DMS79 (cell line): ENCODE measurements at places on chromosomes 5 and 9.

DNA sequence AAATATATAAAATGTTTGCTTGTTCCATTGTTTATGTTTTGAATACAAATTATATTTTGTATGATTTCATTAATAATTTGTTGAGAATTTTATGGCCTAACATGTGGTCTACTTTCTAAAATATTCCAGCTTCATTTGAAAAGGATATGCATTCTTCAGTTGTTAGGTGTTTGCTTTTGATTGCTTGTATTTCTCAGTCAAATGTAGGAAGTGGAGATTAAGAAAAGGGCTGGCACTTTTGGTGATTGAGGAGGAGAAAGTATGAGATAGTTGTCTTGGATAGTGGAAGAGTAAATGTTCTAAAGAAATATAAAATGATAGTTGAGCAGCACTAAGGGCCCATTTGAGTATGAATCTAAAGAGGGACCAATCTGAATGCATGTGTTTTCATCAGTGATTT is 23.1 kb downstream of the JAK2 start:
- DNase-seq, result no peak

DNA sequence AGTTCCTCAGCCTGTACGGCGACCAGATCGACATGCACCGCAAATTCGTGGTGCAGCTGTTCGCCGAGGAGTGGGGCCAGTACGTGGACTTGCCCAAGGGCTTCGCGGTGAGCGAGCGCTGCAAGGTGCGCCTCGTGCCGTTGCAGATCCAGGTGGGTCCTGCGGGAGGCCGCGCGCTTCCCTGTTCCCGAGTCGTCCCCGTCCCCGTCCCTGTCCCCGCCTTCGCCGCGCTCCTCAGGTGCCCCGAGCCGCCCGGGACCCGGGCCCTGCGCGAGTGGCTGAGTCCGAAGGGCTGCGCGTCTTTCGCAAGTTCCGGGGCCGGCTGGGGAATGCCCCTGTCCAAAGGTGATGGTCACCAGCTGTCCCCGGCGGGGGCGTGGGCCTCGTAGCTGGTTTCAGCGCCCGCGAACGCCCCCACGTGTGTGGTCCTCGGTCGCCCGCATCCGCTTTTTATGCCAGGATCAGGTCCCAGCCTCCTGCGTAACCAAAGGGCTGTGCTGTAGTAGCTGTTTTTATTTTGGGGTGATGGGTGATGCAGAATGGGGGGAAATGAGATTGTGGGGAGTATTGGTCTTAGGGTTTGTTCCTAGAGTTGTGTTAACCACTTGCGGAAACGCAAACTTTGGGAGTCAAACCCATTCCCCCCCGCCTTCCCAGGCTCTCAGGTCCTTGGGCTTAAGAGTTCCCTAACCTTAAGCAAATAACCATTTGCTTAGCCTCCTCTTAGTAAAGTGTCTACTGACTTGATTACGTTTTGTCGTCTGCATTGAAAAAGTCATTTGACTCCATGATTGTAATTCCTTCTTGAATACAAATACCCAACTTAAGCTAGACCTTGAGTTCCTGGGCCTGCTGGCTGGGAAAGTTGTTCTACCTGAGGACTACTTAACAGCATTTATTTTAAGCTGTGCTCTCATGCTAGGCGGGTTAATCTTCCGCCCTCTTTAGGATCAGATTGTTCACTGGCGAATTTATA is 663 bp downstream of the ISOC1 start:
- DNase-seq, result no peak

DNA sequence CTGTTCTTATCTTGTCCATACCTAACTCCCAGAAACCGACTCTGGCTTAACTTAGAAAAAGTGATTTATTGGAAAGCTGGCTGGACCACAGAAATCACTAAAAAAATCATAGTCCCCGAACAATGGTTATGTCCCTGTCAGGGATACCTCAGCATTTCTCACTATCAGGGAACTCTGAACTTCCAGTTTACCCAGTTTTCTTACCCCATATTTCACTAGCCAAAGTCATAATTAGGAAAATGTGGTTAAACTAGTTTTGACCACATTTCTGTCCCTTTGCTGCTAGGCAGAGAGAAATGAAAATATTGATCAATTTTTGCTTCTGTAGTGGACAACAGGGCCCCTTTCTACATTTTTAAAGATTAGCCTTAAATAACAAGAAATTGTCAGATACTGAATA is 38.2 kb downstream of the ST8SIA4 start:
- DNase-seq, result no peak

DNA sequence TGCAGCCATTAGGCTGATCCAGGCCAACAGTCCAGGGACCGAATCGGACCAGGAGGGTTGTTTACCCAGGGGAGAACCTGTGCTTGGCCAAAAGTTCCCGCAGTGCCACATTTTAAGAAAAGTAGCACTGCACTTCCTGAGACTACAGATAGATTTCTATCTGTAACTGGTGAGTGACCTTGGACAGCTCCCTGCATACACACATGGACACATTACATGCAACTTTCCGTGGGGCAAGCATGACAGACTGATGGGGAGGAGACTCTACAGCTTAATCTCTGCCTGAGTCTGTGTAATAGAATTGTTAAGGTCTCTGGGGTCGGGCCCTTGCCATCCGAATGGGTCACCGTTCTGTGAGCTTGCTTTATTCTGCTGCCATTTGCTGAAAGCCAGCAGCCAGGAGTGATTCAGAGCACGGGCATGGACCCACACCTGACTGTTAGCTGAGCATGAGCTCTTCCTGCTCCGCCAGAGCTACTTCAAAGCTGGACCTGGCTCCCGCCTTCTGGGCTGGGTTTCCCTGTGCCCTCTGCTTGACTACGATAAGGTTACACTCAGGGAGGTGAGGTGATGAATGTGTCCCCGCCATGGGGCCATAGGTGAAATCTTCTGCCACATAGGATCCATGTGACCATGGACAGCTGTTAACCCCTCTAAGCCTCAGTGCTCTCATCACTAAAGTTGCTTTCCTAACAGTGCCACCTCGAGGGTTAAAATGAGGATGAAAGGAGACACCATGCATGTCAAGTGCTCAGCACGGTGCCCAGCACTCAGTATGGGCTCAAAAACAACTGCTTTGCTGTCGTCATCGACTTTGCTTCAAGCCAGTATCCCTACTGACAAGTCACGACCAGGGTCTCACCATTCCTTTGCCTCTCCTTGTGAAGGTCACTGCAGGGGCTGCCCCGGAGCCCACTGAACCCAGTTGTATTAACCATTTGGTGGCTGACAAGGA is 200.0 kb downstream of the MELK start:
- no peak for DNase-seq

DNA sequence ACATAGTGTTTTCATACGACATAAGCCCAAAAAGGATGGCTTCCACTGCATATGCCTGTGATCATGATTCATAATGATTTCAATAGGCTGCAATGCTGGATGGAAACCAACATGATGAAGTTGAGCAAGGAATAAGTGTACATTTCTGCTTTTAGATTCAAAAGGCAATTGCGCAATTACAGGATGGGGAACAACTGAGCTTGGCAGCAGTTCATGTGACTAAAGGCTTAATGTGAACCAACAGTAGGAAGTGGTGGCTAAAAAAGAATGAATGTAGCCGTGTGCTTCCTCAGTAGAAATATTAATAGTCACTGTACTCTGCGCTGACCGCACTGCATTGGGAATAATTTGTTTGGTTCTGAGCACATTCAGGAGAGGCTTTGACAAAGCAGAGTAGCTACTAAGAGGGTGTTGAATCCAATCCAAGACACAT is 51.2 kb downstream of the SLC1A3 start:
- DNase-seq, result no peak

- no peak for DNase-seq
These were observed 180.4 kb upstream of the DAB2 start for GRCh38 chr5:39605145-39605544.

GRCh38 chr5:56659971-56660370 is 155.4 kb upstream of the MAP3K1 start:
- no peak for DNase-seq

- no peak for DNase-seq
These were observed 124.8 kb upstream of the IRX4 start for GRCh38 chr5:2007496-2007877.

- no peak for DNase-seq
These were observed 71.2 kb downstream of the ZCCHC7 start for GRCh38 chr9:37191403-37192089.

GRCh38 chr5:31701642-31702299 is 62.8 kb downstream of the PDZD2 start:
- no peak for DNase-seq

DNA sequence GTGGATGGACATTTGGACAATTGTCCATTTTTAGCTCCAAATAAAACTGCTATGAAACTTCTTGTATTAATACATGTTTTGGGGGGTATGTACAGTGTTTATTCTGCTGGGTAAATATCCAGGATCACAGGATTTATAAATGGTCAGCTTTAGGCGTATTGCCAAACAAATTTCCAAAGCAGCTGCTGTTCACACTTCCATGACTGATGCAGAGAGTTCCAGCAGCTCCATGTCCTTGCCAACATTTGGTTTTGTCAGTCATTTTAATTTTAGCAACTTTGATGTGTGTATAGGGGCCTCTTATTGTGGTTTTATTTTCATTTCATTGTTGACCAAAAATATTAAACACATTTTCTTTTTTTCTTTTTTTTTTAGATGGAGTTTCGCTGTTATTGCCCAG is 9.8 kb upstream of the SUSD1 start:
- DNase-seq, result no peak

- no peak for DNase-seq
These were observed 27.7 kb upstream of the SSBP2 start for GRCh38 chr5:81778642-81779041.

GRCh38 chr9:33202552-33203201 is 35.5 kb upstream of the B4GALT1 start:
- DNase-seq, result no peak

DNA sequence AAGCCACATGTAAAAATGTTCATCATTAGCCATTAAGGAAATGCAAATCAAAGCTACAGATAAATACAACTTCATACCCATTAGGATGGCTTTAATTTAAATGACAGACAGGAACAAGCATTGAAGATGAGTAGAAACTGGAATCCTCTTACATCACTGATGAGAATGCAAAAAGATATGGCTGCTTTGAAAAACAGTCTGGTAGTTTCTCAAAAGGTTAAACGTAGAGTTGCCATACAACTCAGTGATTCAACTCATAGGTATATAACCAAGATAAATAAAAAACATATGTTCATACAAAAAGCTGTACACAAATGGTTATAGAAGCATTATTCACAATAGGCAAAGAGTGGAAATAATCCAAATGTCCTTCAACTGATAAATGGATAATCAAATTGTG is 228.8 kb upstream of the ZNF462 start:
- DNase-seq, result no peak
